ENCODE measurements at places on chromosomes 6 and 20. TPM values are rescaled to one million over a fixed set of nuclear protein-coding genes. Genes with fewer than 3 reads are reported as not detected.

- DNase-seq, result no peak
These were observed 156.9 kb downstream of the CDKAL1 start for GRCh38 chr6:20691185-20691584.

GRCh38 chr6:5617179-5617578 lies 355.9 kb downstream of the FARS2 start:
- no peak for DNase-seq

DNA sequence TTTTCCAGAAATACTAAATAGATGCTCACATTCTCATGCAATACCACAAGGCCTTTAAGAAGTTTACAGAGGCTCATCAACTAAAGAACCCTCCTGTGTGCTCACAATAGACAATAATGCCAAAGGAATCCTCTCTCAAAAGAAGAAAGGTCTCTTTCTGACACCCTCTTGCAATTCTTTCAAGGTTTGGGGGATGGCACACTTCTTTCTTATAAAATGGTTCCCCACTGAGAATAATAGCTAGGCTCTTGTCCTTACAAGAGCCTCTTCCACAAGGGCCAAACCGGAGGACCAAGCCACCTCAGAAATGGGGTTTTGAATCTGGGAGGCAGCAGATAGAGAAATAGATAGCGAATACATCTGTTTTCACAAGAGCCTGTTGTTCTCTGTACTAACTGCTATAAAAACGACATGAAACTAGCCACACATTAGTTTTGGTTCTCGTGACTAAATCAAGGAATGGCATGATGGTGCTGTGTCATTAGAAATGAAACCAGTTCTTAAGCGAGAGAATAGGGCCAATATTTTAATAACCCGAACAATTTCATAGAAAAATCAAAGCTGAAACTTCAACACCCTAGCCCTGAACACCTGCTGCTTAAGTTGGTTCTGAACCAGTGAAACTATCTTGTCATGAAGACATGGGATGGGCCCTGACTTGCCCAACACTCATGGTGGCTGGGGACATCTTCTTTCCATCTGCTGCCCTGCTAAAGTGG lies 81.1 kb downstream of the PRDM1 start:
- DNase-seq, result no peak

GRCh38 chr6:6436946-6437345 lies 116.5 kb upstream of the F13A1 start:
- DNase-seq, result no peak

Gene PGC
- total RNA-seq, result not detected

All from left cardiac atrium (tissue), 4 donors.